ENCODE measurements at places on chromosomes 11 and 22.

DNA sequence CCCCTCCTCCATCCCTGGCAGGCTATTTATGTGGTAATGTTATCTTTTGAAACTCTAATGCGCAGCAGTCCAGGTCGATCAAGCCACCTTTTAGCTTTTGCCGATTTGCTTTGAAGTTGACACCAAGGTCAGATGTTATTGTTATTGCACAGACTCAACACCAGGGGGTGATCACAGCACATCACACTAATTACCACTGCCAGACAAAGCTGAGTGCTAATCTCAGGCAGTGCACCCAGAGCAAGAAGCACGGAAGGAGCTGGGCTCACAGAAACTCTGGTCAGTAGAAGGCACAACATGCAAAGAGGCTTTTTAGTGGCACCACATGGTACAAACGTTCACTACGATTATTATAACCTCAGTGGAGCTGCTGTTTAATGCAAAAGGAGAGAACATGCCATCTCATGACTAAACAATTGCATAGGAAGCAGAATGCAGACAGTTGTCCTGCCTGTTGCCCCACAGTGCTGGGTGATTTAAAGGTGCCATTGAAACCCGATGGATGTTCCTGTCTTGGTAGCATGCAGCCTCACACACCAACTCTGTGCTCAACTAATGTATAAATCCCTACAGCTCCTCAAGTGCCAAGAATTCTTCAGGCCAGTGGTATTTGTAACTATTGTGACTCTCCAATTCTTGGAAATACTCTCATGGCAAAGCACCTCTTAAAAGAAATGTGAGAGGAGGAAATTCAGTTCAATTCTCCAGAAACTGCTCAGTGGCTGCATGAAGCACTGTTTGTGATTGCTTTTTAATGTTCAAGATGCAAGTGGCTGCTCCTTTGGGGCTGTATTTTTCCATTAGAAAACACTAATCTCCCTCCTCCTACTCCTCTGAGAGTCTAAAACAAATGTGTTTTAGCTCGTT is 353.9 kb upstream of the DDI1 start:
- DNase-seq: peak; percentile 68

GRCh38 chr11:102338479-102339010 is 8.5 kb upstream of the BIRC2 start:
- DNase-seq: no peak

- DNase-seq: no peak
These were observed 188.8 kb downstream of the BLID start for GRCh38 chr11:121927097-121927785.

DNA sequence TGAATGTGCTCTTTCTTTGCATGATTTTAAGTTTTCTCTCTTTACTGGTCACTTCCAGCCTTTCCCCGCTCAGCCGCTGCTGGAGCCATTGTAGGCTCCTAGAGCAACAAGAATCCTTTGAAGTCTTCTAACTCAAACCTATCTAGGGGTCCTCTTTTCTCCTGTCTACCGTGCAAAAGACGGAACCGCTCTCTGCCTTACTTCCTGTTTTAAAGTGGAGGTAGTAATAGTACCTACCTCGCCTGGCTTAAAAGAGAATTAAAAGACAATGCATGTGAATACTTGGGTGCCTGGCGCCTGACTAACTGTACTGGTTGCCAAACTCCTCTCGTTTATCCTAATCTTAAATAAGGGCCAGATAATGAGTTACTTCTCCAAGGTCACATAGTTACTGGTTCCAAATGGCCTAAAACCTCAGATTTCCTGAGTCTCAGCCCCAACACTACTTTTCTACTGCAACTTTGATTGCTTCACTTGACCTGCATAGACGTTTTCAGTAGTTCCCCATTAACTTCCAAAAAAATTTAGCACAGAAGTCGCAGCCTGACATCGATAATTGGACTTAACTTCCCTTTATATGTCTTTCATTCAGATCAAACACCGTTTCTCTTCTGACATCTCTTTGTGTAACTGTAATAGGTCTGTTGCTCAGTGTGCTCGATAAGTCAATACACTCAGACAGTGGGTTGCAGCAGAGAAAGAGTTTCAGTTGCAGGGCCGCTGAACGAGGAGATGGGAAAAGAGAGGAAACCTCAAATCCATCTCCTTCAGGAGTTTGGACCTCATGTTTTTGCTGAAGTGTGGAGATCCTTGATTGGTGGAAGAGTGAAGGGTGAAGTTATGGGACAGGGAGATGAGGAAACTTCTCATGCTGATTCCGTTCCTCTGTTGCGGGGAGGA is 891 bp downstream of the SAMM50 start:
- DNase-seq: no peak

DNA sequence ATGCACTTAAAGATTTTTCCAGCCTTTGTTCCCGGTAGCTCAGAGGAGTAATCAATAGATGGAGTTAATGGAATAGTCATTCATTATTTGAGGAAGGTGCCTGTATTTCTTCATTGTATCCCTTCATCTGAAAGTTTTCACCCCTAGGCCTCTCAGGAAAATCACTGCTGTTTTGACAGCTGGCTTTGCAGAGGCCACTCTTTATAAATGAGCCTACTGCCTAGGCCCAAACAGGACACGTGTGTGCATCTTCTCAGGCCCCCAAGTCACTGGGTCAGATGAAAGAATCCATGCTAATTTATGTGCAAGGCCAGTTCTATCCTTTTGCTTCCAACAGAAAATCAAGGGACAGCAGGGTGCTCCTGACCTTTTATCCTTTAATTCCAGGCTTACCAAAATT is 76.8 kb downstream of the MPPED2 start:
- no peak for DNase-seq

GRCh38 chr11:62687508-62688396 is 1.6 kb downstream of the LRRN4CL start:
- DNase-seq: peak; percentile 75

- no peak for DNase-seq
These were observed 220.6 kb downstream of the TMEM135 start for GRCh38 chr11:87258171-87258833.

- peak; percentile 41 for DNase-seq
These were observed 52.9 kb downstream of the UVRAG start for GRCh38 chr11:75867778-75868374.

DNA sequence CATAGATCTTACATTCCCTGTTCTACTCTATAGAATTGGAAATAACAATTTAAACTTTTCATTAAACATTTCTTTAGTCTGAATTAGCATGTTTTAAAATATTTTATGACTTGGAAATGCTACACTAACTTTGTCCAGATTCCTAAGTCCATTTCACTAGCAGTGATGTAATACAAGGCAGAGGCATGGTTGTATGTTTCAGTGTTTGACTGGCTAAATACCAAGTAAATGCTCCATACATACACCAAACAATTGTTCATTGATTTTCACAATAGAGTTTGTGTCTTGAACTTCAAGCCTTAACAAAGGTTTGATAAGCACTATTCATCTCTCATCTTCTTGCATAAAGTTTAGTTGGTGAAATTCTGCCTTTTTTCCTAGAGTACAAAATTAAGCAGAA is 13.5 kb downstream of the ZBED5 start:
- DNase-seq: no peak

DNA sequence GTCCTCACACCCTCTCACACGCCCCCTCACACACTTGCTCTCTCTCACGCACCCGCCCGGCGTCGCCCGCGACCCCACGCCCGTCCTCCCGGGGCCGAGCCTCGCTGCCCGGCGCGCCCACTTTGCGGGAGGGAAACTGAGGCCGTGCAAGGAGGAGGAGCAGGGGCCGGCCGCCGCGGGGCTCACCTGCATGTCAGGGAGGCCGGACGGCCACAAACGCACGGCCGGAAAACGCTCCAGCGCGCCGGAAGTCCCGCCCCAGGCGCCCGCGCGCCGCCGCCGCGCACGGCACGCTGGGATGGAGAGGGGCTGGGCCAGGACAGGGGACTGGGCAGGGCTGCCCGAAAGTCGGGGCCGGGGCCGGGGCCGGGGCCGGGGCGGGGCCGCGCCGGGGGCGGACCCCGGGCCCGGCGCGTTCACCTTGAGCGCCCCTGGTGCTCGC is at the start of gene CHID1:
Gene CHID1, minus strand, starts transcription at position 222 of the 442 bp plus-strand sequence. CDS start 5,994 bp downstream, outside the sequence.
- DNase-seq: peak; percentile 83

DNA sequence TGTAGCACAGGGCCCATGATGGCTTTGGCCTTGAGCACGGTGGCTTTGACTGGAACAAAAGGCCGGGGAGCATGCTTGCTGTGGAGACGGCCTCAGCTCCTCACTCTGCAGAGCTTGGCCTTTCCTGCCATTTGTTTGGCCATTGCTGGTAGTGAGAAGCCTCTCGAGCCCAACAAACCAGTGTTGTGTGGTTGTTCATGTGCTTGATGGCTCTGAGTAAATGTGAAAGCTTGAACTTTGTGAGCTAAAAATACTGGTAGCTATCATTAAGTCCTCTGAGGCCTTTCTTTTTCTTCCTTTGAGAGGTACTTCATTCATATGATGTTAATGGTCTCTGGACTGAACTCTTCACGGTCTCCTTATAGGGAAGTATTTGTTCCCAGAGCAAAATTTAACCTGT is 39.6 kb downstream of the NAT10 start:
- DNase-seq: no peak

GRCh38 chr22:41469218-41469851 is 418 bp downstream of the ACO2 start:
- no peak for DNase-seq

DNA sequence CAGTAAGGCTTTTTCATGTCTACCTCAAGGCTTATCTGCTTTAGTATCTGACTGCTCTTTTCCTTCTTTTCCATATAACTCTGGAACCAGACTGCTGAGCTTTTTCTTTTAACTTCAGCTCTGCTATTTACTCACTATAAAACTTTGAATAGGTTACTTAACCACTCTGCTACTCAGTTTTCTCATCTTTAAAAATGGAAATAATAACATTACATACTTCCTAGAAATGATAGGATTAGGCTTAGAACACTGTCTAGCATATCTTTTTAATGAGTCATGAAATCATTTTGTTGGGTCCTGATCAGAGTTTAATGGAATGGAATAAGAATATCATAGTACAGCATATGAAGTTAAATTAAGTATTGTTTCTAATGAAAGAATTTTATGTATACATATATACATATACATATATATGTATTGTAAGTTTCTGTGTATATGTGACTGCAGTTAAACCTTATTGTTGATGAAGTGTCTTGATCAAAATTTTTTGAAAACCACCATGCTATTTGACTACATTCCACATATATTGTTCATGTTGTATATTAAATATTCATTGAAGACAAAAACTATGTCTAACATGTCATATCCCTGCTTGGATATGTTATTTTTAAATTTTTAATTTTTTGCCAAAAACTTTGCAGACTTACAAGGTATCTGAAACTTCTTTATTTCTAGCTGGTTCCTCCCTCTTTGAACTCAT is 120.2 kb downstream of the METTL15 start:
- DNase-seq: no peak

- DNase-seq: no peak
These were observed 115.9 kb downstream of the CEP164 start for GRCh38 chr11:117443266-117444186.

- DNase-seq: no peak
These were observed 8.0 kb upstream of the CLCF1 start for GRCh38 chr11:67381244-67381972.

DNA sequence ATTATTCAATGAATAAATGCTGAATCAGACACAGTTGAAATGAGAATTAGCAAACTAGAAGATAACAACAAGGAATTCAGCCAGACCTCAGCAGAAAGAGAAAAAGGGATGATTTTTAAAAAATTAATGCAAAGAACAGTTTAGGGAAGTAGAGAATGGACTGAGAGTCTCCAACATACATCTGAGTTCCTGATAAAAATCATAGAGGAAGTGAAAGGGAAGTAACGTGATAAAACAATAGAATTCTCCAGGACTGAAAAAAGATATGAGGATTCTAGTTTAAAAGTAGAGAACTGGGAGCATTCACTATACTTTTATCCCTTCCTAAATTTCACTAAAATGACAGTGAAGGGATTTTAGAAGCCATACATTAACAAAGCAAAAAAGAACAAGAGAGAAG is 592.0 kb downstream of the SOX6 start:
- DNase-seq: no peak

DNA sequence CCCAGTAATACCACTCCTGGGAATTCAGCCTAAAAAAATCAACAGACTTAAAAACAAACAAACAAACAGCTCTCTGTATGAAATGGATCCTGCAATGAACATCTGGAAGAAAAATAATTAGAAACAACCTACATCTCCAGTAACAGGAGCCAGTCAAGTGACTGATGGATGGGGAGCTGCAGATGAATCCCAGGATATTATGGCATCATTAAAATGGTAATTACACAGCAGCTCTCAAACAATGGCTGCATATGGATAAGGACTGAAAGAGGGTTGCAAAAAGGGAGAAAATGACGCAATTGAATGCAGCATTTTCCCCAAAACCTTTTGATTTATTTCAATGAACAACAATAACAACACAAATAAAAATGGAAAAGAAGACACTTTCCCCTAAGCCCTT is 4.1 kb downstream of the NPTXR start:
- DNase-seq: no peak

DNA sequence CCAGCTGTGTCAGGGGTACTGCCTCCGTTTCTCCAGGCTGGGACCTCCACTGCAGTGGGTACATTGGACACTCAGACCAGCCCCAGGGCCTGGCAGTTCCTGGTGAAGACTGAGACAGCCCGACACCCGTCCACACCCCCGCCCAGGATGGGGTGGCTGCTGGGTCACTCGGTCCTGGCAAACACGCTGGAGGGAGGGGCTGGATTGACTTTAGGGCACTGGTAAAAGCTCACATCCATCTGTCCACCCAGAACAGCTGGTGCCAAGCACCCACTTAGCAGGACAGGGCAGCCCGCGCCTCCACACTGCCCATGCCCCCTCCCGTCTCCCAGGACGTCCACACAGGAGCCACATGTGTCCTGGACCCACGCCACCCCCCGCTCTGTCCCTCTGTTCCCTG is 10.7 kb upstream of the TBX1 start:
- DNase-seq: no peak

DNA sequence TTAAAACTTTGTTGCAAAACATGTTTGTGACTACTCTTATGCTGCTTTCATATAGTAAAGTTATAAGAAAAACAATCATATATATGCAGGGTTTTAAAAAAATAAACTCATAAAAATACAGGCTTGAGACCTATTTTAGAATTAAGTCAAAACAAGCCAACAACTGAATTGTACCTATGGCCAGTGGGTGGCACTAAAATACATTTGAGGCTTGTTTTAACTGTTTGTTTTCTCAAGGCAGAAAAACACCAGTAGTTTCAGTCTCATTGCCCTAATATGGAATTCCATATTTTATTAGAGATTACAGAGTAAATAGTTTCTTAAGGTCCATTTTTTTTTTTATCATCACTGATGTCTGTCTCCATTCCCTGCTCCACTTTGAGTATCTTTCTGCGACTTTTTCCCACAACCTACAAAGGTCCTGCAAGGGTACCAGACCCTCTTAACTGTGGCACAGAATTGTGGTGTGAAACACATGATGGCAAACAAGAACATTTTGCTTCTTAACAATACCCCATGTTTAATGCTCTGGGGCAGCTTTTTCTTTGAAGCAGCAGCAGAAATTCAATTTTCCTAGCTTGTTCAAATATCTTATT is 8.5 kb upstream of the CCDC89 start:
- DNase-seq: no peak
